Foreskin keratinocyte (primary cell): ENCODE measurements at places on chromosomes 3 and 15.

GRCh38 chr15:101320501-101321052 is 25.5 kb upstream of the SNRPA1 start:
- peak; percentile 54 for DNase-seq

- DNase-seq, result no peak
Observed at GRCh38 chr3:72535772-72536171, 312.5 kb downstream of the SHQ1 start.

- no peak for DNase-seq
Observed at GRCh38 chr15:63082366-63082765, 39.3 kb upstream of the LACTB start.

- no peak for DNase-seq
Observed at GRCh38 chr3:52357151-52358080, 41.3 kb downstream of the DNAH1 start.

DNA sequence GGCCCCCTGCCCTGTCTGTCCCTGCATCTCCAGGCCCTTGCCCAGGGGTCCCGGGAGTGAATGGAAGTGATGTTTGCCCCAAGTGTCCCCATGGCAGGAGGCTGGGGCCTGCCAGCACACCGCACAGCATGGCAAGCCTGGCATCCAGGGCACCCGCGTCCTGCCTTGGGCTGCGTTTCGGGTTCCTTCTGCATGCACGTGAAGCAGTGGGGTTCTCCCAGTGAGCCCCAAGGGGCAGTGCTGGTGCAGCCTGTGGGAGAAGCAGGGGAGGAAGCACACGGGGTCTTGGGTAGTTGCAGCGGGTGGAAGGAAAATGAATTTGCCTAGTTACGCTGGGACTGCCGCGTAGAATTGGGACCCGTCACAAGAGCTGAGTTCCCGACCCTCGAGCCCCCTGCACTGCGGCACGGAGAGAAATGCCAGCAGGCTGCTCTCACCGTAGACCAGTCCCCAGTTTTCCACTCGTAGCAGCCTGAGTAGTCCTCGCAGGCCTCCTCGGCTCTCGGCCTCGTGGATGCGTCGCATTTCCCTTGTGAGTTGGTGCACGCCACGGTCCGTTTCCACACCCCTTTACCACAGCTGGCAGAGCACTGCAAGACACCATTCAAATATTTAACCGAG is 259.5 kb upstream of the LYSMD4 start:
- DNase-seq, result no peak

DNA sequence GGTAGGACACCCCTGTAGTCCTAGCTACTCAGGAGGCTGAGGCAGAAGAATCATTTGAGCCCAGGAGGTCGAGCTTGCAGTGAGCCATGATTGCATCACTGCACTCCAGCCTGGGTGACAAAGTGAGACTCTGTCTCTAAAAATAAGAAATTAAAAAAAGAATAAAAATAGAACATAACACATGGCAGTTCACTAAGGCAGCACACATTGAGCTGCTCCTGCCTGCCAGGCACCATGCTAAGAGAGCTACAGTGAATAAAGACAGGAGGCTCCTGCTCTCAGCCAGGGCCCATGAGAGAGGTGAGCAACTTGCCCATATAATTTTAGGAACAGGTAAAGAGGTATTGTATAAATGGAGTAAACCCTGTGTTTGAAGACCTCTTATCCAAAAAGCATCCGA is 54.3 kb downstream of the EBLN2 start:
- DNase-seq, result no peak

DNA sequence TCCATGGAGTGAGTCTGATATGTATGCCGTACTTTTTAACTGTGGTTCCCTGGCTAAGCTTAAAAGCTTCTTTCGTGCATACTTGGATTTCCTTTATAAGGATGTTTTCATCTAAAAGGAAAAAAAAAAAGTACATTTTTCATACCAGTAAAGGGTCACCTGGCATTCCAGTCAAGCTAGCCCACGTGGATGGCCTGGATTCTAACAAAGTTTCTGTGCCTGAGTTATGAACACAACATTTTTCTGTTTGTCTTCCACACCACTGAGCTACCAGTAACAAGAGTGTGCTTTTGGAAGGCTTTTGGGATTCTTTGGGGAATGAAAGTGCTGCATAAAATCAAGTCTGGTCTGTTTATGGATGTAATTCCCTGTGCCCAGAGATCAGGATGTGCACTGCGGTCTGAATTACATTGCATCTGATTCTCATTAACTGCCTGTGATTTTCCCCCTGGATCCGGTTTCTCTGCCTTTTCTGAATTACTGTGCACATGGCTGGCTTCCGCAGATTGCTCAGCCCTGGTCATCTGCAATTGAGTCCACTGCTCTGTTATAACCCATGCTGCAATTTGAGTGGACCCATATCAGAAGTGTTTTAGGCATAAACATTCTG is 38.2 kb upstream of the MAGI1 start:
- DNase-seq, result no peak

GRCh38 chr3:133886031-133886722 is 9.5 kb downstream of the RAB6B start:
- DNase-seq, result no peak

GRCh38 chr3:13265507-13265906 is 154.6 kb downstream of the NUP210 start:
- no peak for DNase-seq

DNA sequence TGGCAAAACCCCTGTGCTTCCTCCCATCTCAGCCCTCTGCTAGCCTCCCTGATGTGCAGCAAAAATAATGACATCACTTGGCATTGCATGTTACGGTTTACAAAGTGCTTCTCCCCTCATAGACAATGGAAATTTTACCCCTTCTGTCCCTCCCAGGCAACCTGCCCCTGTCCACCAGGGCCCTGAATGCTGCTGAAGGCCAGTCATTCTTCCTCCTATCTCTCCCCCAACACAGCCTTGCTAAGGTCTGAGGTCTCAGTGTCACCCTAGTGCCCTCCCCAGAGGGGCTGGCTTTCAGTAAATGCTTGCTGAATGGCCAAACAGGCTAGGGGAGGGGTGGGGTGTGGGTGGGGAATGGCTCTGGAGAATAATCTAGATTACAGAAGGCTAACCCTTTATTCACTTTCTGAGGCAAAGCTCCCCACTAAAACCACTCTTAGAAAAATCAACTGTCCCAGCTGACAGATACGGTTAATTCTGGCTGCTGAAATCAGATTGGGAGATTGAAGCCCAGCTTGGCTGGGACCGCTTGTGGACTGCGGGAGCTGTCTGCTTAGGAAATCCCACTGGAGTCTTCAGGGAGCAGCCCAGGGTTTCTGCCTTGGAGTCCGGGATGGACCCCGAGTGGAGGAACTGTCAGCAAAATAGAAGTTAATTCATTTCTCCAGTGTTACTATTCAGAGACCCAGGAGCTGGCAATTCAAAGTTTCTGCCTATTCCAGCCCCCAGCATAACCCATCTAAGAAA is 22.9 kb downstream of the ANP32A start:
- no peak for DNase-seq

- no peak for DNase-seq
Observed at GRCh38 chr15:33125894-33126537, 68.5 kb downstream of the FMN1 start.

GRCh38 chr3:167840247-167840646 is 104.7 kb downstream of the SERPINI1 start:
- DNase-seq, result no peak

- DNase-seq, result no peak
Observed at GRCh38 chr3:126266291-126266840, 86.0 kb upstream of the ALDH1L1 start.

GRCh38 chr3:49333091-49333490 is 6.8 kb downstream of the USP4 start:
- no peak for DNase-seq

DNA sequence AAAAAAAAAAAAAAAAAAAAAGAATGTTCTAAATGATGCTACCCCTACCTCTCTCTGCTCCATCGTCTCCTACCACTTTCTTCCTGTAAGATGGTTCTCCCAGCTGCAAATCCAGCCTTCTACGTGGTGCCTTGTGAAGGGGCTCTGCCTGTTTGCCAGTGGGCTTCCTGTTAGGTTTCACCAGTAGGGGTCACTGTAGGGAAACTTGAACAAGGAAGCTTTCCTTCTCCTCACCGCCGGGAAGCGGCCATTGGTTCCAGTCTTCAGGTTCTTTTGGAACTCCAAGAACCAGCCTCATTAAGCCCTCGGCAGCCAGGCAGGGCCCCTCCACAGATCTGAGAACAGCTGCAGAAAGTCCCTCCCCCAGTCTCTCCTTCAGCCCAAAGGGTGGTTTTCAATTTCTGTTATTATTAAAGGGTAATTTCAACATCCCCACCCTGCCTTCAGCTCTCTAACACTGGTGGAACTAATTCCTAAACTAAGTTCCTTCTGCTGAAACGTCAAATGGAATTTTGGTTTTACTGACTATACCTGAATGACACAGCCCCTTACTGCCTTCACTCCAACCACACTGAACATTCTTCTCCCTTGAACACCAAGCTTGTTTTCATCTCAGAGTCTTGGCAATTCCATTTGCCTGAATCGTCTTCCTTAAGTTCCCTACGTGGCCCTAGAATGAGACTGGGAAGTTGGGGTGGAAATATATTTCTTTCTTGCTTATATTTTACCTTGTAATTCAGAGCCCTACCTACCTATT is 13.5 kb downstream of the MCCC1 start:
- no peak for DNase-seq

DNA sequence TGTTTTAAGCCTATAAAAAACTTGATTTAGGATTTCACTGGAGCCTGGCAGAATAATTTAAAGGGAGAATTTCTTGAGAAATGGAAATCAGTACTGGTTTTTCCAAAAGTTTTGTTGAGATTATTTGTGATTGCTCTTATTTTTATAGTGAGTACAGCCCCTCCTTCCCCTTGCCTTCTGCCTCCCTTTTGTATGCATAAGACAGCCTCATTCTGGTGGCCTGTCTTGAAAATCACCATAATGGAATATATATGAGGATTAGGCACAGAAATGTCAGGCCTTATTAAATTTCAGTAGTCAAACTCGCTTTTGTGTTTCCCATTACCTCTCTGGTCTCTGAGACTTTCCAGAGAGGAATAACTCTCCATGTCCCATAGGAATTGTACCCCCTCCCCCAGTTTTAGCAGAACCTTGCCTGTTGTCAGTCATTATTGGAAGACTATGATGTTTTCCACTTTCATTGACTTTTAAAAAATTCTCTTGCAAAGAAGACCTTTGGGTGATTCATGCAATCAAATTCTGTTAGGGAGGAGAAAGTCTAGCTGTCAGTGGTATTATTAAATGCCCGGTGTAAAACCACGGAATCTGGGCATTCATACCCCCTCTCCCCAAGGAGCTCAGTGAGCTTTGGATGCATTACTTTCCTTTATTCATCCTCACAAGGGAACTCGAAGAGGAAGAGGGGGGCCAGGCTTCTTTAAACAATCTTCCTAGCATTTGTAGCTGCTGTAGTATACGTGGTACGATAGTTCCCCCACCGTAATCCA is 171.6 kb upstream of the TSC22D2 start:
- no peak for DNase-seq

DNA sequence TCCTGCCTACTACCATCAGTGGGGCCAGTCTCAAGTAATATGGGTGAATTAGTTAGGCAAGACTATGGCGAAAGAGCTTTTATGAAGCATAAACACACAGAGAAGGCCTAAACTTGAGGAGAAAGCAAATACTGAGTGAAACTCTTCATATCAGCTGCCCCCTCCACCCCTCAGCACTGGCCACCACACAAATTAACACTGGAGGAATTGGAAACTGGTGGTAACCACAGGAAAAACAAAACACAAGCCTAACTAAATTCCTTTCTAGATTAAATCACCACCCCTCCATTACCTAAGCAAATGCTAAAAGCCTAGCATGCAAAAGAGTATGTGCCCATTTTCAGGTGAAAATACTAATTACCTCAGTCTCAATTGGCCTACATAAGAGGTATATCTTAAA is 774.7 kb upstream of the NECTIN3 start:
- no peak for DNase-seq

DNA sequence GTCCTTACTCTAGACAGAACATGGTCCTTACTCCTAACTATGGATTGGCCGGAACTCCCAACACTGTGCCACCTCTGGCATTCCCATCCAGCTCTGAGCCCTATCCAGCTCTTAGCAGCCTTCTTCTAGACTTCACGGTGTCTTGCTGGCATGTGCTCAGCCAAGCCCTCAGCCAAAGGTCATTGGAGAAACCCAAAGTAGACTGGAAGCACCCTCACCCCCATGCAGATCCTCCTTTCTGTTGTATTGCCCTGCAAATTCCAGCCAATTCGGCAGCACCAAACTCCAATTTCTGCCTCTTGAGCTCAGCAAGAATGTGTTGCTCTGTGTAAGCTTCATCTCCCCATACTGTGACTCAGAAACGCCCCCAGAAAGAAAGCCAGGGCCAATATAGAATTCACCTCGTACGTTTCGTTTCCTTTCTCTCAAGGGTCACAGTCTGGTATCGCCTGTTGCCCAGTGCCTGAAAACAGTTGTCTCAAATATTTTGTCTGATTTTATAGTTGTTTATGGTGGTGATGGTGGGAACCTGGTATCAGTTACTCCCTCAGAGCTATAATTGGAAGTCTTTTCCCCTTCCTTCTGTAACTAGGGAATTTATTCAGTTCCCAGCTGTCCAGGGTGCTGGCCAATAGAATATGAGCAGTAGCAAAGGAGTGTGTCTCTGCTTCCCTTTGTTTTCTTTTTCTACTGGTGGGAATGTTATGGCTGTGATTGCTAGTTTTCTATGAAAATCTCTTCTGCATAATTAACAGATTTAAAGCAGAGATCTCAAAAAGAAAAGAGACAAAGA is 28.4 kb upstream of the EPHB3 start:
- no peak for DNase-seq

GRCh38 chr3:39724233-39724846 is 85.1 kb upstream of the MYRIP start:
- DNase-seq, result no peak

GRCh38 chr3:143972155-143972504 is 507 bp downstream of the DIPK2A start:
- DNase-seq, result no peak

- peak; percentile 96 for DNase-seq
Observed at GRCh38 chr3:190076601-190077394, 43.9 kb downstream of the P3H2 start.

- no peak for DNase-seq
Observed at GRCh38 chr3:16789344-16790120, 95.2 kb upstream of the PLCL2 start.

DNA sequence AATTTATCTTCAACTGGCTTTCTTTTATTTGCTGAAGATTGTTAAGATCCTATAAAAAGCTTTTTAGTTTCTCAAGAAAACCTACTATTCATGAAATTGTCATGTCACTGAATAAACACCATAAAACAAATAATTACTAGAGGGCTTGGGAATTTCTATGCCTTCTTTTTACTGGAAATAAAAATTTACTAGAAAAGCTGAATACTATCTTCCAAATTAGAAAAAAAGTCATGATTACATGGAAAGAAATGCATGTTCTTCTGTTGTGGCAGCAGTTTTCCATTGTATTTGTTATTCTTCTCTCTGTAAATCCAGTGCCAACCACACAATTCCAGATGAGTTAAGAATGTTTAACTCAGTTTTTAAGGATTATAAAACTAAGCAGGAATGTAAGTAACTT is 153.8 kb downstream of the RAP2B start:
- DNase-seq, result no peak

DNA sequence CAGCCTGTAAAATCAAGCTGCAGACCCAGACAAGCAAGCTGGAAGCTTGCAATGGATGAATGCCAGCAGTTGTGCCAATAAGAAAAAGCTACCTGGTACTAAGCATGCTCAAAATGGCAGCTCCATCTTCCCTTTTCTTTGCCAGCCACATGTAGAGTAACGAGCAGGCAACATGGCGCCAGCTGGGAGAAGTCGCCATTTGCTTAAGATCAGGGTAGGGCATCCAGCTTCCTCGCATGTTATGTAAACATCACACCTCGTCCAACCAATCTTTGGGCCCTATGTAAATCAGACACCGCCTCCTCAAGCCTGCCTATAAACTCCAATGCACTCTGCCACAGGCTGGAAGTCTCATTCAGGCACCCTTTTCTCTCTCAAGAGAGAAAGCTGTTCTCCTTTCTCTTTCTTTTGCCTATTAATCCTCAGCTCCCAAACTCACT is 973.9 kb downstream of the FHIT start:
- DNase-seq, result no peak
